Trophoblast cell (in vitro differentiated cells and primary cell): ENCODE measurements at places on chromosomes 4 and X.
A peak's percentile ranks its signal among the peaks of the same experiment; 100 is the strongest.

DNA sequence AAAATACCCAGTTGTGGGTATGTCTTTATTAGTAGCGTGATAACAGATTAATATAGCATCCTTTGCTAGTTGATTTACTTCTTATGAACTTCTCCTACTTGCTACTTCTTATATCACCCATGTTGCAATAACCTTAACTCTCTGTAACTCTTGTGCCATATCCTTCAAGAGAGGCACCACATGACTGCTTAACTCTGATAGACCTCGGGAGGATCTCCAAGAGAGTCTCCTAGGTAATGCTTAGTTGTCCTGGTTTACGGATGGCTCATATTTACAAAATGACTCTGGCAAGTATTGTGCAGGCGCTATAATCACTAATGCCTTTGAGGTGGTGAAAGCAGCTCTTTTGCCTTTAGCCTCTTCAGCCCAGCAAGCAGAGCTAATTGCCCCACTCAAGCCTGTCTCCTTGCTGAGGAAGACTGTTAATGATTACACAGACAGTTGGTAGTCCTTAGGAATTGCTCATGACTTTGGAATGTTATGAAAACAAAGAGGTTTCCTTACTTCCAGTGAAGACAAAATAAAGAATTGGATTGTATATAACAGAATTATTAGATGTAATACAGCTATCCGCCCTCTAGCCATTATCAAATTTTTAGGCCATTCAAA is 1305.8 kb downstream of the PCDH7 start:
- DNase-seq, result peak; percentile 44

GRCh38 chrX:147699061-147699460 is 212.7 kb upstream of the FMR1 start:
- no peak for DNase-seq

DNA sequence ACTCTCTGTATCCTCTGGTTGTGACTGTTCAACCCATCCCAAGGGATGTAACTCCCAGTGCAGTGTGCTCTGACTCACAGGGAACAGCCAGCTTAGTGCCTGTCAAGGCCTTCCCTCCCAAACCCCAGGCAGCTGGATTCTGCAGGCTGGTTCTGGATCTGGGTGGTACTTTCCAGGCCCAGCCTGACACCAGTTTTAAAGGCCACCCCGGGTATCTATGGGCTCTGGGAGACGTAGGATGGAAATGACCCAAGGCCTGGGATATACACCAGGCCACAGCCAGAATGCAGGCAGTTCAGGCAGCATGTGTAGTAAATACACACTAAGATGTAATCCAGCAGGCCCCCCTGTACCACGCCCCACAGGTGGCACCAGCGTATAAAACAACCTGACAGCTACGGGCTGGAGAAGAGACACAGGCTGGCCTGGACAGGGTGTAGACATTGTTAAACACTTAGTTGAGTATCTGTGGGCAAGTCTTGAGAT is 64.2 kb downstream of the SPINK2 start:
- DNase-seq, result no peak

DNA sequence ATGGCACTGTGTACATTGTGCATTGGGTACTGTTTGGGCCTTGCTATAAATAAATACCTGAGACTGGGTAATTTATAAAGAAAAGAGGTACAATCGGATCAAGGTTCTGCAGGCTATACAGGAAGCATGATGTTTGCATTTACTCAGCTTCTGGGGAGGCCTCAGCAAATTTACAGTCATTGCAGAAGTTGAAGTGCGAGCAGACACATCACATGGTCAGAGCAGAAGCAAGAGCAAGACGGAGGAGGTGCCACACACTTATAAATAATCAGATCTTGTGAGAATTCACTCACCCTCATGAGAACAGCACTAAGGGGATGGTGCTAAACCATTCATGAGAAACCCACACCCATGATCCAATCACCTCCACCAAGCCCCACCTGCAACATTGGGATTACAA is 505.0 kb downstream of the ARAP2 start:
- DNase-seq, result no peak

DNA sequence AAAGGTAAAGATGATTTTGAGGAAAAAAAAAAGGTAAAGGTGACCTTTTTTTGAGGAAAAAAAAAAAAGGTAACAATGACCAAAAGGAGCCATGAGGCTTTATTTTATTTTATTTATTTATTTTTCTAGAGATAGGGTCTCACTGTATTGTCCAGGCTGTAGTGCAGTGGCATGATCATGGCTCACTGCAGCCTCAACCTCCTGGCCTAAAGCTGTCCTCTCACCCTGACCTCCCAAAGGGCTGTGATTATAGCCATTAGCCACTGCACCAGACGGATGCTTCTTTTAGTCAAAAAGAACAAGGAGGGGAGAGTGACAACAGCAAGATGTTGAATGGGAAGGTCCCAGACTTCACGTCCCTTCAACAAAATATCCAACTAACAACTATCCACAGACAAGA is 30.4 kb downstream of the LRIT3 start:
- DNase-seq, result no peak

GRCh38 chrX:68492583-68492982 is 6.3 kb upstream of the YIPF6 start:
- DNase-seq, result no peak

GRCh38 chr4:7120341-7120740 is 52.5 kb upstream of the GRPEL1 start:
- DNase-seq, result no peak

GRCh38 chr4:176238157-176238610 is 30.8 kb downstream of the ASB5 start:
- no peak for DNase-seq

GRCh38 chr4:166078383-166078782 is 205.3 kb downstream of the TLL1 start:
- no peak for DNase-seq

- DNase-seq, result peak; percentile 95
These were observed at the start of gene MAML3 for GRCh38 chr4:140153718-140154571. Gene MAML3 (minus strand): TSS chr4:140154184. CDS start chr4:140153327, 857 bp downstream.

DNA sequence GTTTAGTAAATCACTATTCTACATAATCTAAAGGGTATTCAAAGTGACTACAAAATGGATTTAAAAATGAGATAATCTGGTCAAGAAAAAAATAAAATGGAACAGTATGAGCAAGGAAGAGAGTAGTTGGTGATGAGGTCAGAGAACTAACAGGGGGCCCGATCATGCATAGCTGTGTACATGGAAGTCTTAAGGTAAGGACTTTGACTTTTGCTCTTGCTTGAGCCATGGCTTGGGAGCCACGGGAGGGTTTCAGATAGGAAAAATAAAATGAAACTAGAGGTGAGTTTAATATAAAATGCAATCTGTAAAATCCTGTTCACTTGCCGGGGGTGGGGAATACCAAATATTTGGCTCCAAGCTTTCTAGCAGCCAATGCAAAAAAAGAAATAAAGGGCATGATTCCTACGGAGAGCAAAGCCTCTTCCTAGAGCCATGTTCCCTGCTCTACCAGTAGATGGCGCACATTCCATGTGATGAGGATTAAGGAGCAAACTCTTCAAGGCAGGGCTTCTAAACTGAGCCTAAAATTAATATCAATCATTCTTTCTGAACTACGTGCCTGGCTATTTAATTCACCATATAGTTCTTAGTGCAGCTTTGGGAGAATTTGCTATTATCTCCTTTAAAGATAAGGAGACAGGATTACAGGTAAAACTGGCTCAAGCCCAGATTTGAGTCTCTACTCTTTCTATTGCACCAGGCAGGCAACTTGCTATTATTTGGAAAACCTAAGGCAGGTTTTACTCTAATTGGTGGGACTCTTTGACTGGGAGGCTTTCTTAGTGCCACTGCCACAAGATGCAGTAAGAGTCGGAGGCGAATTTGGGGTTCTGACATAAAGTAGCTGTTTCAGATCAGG is 6.8 kb upstream of the CLCN5 start:
- peak; percentile 10 for DNase-seq

DNA sequence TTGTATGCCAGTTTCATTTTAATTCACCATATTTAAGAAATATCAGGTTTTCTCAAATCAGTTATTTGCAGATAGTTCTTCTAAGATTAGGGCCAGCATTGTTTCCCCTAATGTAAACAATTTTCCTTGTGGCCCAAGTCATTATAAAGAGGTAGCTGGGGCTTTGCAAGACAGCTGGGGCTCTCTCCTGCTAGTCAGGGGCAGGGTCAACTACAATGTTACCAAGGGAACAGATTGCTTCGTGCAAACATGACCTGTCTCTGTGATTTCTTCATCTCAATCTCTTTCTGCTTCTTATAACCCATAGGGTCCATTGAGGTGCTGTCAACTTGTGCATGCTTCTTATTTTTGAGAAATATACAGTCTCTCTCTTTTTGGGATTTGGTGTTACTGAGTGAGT is 12.1 kb downstream of the ARMCX6 start:
- DNase-seq, result no peak

GRCh38 chr4:105426187-105426897 is 47.5 kb downstream of the PPA2 start:
- no peak for DNase-seq

DNA sequence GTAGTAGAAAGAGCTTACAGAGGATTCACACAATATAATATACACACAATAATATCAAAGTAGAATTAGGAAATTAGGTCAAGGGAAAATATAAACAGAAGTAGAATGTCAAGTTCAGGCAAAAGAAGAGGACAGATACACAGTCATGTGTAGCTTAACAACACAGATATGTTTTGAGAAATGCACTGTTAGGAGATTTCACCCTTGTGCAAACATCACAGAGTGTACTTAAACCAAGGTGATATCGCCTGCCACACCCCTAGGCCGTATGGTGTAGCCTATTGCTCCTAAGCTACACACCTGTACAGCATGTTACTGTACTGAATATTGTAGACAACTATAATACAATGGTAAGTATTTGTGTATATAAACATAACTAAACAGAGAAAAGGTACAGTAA is 110.0 kb upstream of the EDNRA start:
- no peak for DNase-seq
